Activated CD4-positive, CD25-positive, alpha-beta regulatory T cell treated with anti-CD3 and anti-CD28 coated beads, Interleukin-2, amount 50 U/mL, for 72 hours (primary cell): ENCODE measurements at places on chromosomes 16 and 17.

GRCh38 chr16:85310868-85311585 lies 198.8 kb upstream of the CIBAR2 start:
- DNase-seq: no peak

DNA sequence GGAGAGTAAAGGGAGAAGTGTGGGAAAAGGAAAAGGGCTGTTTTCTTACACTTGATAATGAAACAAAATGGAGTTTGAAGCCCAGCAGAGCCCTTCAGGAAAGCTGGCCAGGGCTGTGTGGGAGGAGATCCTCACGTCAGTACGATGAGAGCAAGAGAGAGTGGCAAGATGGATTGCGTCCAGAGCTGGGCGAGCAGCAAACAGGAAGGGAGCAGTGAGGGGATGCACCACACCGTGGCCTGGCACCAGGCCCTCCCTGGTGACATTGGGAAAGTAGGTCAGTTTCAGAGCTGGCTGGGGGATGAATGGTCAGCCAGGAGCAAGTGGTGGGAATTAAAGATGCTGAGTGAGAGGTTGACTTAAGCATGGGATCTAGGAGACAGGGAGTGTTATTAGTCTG lies 273.6 kb downstream of the GRIN2A start:
- no peak for DNase-seq

GRCh38 chr17:14302091-14302430 lies 1.2 kb downstream of the HS3ST3B1 start:
- DNase-seq: peak; percentile 73

- no peak for DNase-seq
These were observed 84.3 kb upstream of the COX10 start for GRCh38 chr17:13984956-13985355.

GRCh38 chr17:77768248-77768852 lies 190.2 kb upstream of the TNRC6C start:
- DNase-seq: no peak

DNA sequence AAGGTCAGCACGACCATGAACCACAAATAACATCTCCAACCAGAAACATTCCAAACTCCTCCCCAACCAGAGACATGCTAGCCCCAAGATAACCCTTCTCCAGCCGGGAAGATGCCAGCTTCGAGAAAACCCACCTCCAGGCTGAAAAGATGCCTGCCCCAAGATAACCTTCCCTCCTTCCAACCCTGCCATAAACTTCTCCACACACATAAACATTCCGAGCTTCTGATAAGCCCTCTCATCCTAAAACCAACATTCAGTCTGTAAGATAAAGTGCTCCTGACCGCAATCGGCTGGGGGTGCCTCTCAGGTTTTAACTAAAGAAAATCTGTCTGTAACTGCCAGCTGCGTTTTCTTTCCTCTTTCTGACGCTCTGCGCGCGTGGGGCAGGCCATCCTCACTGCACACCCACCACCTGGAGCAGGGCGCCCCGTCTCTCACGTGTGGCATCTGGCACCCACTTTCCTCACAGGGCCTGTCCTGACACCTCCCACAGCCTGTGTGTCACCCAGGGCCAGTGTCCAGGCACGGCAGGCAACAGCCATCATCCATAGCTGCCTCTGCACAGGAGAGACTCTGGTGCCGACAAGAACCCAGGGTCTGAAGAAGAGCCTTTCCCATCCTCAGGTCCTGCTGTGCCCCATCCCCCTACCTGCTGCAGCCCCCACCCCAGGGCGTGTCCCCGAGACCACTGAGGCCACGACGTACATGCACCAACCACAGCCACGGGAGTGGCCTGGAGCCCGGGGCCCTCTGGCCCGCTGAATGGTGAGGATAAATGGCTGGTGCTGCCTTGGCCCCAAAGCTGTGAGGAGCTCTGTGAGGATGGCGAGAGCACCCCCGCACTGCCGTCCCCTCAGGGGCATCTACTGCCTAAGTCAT lies 3.7 kb downstream of the TEPSIN start:
- DNase-seq: no peak

DNA sequence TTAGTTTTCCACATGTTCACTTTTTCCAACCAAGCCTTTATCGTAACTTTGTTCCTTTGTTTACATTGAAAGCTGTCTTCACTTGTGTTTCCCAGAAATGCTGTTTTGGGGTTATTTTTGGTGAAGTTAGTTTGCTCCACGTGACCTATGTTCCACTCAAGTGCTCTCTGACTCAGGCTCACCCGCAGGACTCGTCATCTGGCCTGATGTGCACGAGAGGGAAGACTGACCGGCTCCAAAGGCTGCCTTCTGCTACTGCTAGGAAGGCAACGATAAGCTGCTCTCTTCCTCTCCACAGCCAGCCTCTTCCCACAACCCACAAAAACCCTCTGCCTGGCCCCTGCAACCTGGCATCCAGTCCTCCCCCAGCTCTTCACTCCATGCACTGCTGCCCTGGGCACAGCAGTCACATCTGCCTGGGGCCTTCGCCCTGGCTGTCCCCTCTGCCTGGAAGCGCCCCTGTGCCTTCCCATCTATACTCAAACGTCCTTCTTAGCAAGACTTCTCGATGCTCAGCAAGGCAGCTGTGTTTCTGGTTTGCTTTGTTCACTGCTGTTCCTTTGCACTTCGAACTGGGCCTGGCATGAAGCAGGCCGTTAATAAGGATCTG lies 28.0 kb downstream of the ZCCHC14 start:
- peak; percentile 55 for DNase-seq

GRCh38 chr17:73362697-73363096 lies 50.9 kb upstream of the CDC42EP4 start:
- DNase-seq: no peak

- no peak for DNase-seq
These were observed 55.0 kb downstream of the TK2 start for GRCh38 chr16:66494916-66495315.

GRCh38 chr16:83843657-83844056 lies 35.9 kb downstream of the HSBP1 start:
- no peak for DNase-seq

DNA sequence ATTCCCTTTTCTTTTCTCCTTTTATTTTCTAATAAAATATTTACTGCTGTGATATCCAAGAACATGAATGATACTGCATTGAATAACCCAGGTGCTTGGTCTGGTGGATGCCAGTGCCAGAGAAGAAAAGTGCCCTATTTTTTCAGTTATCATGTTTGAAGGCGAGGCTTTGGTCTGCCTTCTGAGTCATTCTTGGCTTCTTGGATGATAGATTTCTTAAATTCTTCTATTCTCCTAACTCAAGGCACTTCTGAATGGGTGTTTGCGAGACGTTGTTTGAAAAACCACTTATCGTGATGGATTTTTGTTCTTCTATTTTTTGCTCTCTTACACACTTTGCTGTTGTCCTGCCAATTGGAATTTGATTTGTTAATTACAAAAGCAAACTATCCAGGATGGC lies 66.7 kb downstream of the FTO start:
- no peak for DNase-seq

GRCh38 chr16:67881621-67882161 lies 3.0 kb upstream of the NRN1L start:
- no peak for DNase-seq

GRCh38 chr16:3022684-3023414 lies 893 bp downstream of the HCFC1R1 start:
- DNase-seq: no peak

GRCh38 chr16:63737633-63738032 lies 1384.2 kb downstream of the CDH11 start:
- DNase-seq: no peak

GRCh38 chr17:46026166-46027047 lies 27.4 kb downstream of the STH start:
- no peak for DNase-seq

GRCh38 chr17:79745641-79746105 lies 14.9 kb downstream of the ENPP7 start:
- no peak for DNase-seq

DNA sequence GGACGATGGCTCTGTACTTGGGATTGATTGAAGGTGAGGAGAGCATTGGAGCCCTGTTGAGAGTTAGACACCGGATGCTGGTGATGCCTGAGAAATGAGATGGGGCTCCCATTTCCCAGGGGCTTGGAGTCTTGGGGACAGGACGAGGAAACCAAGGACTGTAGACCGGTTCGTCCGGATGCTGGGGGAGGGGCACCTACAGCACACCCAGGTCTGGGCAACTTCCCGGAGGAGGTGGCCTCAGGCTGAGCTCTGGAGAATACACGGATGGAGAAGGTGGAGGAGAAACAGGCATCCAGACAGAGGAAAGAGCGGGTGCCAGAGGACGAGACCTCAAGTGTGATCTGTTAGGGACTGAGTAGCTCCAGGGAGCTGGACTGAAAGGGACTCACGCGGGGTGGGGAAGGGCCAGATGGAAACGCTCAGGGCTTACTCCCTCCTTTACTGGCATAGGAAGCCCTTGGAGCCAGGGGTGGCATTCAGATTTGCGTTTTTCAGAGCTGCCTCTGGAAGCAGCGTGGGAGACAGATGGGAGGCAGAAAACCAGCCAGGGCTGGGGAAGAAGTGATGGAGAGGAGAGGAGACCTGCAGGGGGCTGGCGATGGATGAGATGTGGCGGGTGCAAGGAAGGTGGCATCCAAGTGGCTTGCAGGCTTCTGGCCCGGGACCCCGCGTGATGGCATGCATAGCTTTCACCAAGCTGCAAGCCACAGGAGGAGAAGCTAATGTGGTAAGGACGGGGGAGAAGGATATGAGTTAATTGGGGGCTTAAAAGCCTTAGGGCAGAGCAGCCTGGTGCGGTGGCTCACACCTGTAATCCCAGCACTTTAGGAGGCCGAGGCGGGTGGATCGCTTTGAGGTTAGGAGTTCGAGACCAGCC lies 8.3 kb downstream of the C1QTNF1 start:
- DNase-seq: no peak

- DNase-seq: no peak
These were observed 15.8 kb downstream of the TRPV1 start for GRCh38 chr17:3593384-3593783.
